Stimulated activated CD4-positive, alpha-beta T cell treated with anti-CD3 and anti-CD28 coated beads, Interleukin-12 subunit alpha, Interleukin-12 subunit beta, amount 100 ng/mL, for 24 hours (primary cell): ENCODE measurements at places on chromosomes 11 and 22.
A peak's percentile ranks its signal among the peaks of the same experiment; 100 is the strongest.

DNA sequence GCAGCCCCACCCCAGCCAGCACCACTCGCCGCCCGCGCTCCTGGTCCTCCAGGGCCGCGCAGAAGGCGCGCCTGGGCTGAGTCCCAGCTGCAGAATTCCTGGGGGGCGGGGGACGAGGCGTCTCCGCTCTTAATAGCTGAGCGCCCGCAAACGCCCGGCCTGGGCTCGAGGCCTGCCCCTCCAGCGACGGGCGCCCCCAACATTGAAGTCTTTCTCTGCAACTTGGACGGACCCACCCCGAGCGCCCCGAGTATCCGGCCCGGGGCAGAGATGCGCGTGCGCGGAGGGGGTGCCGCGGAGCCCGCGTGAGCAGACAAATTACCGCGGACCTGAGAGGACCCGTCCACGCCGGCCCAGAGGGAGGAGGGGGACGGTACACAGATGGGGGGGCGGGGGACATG is 6.7 kb upstream of the SYT7 start:
- no peak for DNase-seq

GRCh38 chr11:8689726-8690255 is 7.2 kb downstream of the RPL27A start:
- DNase-seq: no peak

- DNase-seq: no peak
Observed at GRCh38 chr11:1845561-1846452, 7.0 kb downstream of the TNNI2 start.

- no peak for DNase-seq
Observed at GRCh38 chr11:12845739-12846358, 163.3 kb upstream of the RASSF10 start.

DNA sequence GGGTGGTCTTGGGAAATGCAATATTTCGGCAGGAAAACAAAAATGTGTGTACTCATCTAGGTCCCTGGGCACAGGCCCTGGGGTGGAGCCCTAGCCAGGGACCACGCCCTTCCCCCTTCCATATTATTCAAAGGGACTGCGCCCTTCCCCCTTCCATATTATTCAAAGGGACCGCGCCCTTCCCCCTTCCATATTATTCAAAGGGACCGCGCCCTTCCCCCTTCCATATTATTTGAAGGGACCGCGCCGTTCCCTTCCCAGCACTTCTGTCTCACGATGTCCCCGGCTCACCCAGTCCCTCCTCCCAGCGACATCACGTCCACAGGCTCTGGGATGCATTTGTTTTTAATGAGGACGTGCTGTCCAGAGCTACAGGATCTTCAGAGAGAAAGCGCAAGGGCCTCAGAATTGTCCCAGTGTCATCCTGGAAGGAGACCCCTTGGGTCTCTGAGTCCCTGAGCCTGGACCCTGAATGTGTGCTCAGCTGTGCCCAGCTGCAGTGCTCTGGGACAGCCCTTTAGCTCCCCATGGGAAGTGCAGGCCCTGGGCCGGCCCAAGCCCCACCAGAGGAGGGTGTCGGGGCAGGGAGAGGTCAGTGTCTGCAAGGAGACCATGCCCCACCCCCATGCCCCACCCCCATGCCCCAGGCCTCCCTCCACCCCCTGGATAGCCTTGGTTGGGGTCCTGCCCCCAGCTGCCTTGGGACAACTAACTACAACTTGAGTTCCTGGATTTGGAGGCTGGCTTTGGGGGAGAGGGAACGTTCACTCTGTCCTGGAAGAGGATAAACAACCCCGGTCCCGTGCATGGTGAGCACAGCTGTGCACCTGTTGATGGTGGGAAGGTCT is 810.0 kb downstream of the BRD1 start:
- no peak for DNase-seq

DNA sequence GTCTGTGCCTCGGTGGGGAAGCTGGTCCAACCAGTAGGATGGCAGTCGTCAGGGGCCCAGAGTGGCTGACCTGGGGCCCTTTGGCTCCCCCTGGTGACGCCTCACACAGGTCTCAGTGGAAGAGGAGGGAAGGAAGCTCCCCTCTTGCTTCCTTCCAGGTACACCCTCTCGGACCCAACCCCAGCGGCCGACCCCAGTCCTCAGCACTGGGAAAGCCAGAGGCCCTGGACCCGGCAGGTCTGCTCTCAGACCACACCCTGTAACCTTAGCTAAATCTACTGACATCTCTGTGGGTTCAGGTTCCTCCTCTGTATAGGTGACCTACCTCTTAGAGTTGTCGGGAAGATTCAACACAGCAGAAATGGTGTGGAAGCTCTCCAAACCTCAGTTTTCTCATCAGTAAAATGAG is 3.4 kb upstream of the SCUBE1 start:
- DNase-seq: peak; percentile 57

GRCh38 chr22:24156141-24156912 is 25.0 kb upstream of the SUSD2 start:
- peak; percentile 52 for DNase-seq

- no peak for DNase-seq
Observed at GRCh38 chr22:33811208-33811607, 109.1 kb downstream of the LARGE1 start.

GRCh38 chr22:50684986-50685385 is 12.4 kb downstream of the SHANK3 start:
- DNase-seq: no peak

DNA sequence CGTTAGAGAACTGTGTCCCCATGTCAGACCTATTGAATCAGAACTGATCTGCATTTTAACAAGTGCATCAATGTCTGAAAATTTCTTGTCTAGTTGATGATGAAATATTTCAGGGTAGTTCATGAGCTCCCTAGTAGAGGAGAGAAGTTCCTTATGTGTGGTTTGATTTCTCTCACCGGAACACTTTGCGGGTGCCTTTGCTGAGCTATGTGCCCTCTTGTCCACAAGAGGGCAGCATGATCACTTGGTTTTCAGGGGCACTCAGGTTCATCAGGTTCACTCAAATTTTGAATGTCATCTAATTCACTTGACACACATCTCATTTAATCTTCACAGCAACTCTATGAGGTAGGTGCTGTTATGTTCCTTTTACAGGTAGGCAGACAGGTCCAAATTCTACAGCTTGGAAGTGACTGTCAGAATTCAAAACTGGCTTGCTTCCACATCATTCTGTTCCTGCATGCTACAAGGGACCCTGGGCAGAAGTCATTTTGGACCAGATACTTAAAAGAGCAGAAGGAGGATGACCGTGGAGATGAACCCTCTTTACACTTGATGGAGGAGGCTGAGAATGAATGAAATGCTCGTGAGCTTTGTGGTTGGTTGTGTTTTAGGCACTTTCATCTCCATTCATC is 55.6 kb downstream of the P4HA3 start:
- DNase-seq: peak; percentile 35

- no peak for DNase-seq
Observed at GRCh38 chr11:96875712-96876111, 485.9 kb downstream of the JRKL start.

GRCh38 chr11:68770781-68771180 is 19.5 kb upstream of the TESMIN start:
- DNase-seq: no peak

GRCh38 chr11:70354629-70355028 is 43.7 kb upstream of the CTTN start:
- no peak for DNase-seq
